IPS DF 19.7 (cell line): ENCODE measurements at places on chromosomes 16 and 17.

- DNase-seq: no peak
Observed at GRCh38 chr16:27729516-27730304, 179.8 kb downstream of the KATNIP start.

DNA sequence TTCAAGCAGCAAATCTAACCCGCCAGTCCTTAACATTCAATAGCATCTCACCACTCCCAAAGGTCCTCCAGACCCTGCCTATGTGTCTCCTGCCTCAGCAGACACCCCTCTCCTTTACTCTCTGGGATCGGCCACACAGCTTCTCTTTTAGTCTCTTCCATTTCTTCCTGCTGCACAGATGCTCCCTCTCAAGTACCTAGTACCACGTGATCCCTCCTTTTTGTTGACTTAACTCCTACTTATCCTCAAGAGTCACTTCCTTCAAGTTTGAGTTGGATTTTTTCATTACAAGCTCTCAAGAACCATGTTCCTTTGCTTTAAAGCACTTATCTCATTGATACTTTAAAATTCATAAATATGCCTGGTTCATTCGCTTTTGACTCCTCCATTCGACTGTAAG, 24.9 kb downstream of the AMFR start:
- DNase-seq: no peak

- DNase-seq: no peak
Observed at GRCh38 chr17:50683434-50684287, 24.1 kb downstream of the ANKRD40 start.

DNA sequence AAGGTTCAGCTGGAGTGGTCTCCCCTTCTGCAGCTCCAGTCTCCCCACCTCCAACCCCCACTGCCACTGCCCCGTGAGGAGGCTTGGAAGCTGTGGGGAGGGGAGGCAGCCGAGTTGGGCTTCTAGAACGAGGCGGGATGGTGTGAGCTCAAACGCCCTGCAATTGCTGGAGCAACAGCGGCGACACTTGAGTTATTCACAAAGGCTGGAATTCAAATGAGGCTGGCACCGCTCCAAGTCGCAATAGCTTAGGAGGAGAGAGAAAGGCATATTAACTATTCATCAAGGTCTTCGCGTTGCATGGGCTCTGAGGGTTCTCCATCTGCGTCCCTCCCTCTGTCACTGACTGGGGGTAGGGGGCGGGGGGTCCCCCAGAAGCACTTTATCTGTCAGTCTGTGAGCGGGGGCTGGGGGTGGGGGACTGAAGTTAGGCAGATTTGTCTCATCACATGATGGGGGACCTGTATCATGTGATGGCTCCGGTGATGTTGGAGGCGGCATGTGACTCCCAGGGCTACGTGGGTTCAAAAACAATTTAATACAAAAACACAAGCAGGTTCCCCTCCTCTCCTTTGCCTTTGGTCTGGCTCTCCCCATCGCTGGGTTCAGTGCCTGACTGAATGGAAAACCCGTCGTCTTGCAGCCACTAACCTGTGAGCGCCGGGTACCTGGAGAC, 70.5 kb downstream of the RBBP6 start:
- DNase-seq: no peak

GRCh38 chr16:2737238-2737605, 15.2 kb upstream of the SRRM2 start:
- no peak for DNase-seq

- DNase-seq: no peak
Observed at GRCh38 chr17:79952265-79952877, 83.3 kb downstream of the TBC1D16 start.

DNA sequence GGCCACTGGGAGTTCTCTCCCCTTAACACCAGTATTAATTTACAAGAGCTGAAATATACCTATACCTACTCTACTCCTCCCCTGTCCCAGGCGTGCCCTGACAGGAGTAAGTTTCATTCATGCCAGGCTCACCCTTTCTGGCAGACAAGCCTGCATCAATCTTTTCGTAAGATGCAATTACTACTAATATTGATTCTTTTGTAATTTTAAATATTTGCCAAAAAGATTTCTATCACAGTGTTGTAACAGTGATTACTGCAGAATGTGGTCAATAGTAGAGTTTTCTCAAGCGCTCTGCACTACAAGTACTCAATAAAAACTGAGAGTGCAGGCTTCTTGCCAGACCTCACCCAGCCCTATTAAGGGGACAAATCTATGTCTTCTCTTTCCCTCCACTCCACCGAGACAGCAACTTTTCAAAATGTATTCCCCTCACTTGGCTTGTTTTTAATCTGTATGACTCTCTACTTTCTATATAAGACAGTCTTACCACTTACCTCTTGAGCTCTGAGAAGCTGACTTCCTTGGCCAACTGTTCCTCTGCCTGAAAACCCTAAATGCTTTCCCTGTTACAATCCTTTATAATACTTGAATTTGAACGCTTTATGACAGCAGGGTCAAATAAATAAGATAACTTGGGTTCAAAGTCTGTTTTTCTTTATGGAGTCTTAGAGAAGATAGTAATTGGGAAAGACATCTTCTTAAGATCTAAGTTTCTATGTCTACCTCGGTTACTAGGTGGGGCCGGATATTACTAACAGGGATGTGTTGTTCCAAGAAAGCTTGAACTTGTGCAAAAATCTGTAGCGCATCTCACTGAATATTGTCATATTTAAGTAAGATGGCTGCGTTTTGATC, at the start of gene TMIGD1:
Gene TMIGD1 (minus strand): TSS at position 555 of the 858 bp plus-strand sequence. CDS start 1,924 bp downstream, outside the sequence.
- no peak for DNase-seq

GRCh38 chr16:81499576-81500380, 55.2 kb downstream of the CMIP start:
- no peak for DNase-seq

DNA sequence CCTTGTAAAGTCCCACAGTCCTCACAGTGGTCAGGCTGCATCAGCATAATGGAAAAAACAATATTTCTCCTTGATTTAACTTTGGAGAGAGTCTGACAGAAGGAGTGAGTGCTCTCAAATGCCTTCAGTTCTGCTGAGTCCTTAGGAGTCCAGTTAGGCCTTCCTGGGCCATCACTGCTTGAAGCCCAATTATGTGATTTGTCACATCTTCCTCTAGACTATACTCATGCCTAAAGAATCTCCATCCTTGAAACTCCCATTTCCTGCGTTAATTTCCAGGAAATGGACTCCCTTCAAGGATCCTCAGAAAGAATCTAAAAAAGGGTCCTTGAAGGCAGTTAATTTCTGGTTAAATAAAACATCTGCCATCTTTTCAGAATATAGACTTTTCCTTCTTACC, 52.8 kb downstream of the SLFN5 start:
- no peak for DNase-seq

DNA sequence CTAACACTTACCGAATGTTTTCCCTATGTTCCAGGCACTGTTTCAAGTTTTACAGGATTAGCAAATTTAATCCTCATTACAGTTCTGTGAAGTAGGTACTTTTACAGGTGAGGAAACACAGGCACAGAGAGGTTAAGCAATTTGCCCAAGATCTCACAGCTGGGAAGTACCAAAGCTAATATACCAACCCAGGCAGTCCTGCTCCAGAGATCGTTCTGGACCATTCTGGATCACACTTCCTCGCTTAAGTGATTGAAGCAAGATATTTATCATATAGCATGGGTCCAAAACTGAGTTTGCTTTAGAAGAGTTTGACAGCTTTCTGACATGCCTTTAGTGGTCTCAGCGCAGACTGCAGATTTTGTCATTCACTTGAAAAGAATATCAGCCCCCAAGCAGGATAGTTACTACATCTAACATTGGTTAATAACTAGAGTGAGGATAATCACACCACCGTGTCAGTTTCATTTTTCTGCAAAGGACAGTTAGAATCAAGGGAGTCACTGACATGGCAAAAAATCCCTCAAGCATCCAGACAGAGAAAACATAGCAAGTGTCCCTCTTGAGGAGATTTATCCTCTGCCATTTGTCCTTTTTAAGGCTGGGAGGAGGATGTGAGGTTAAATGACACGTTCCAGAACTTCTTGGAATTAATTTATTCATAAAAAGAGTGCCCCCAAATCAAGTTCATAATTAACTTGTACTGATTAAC, 5.1 kb downstream of the HS3ST3B1 start:
- DNase-seq: no peak

DNA sequence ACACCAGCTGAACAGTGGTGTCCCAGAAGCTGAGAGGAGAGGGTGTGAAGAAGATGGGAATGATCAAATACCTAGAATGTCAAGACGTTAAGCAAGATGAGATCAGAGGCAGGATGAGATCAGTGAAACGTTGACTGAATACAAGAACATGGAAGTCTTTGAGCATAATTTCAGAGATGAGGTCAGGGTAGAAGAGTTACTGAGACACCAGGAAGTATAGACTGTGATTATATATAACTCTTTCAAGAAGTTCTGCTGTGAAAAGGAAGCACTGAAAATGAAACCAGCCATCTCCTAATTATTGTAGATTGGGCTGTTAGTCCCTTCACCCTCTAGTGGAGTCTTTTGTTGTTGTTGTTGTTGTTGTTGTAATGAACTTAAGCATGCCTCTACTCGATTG, 9.1 kb downstream of the SHCBP1 start:
- DNase-seq: no peak

- no peak for DNase-seq
Observed at GRCh38 chr16:13305019-13305755, 403.8 kb downstream of the SHISA9 start.

GRCh38 chr17:83124871-83125514, 45.6 kb downstream of the METRNL start:
- DNase-seq: no peak

DNA sequence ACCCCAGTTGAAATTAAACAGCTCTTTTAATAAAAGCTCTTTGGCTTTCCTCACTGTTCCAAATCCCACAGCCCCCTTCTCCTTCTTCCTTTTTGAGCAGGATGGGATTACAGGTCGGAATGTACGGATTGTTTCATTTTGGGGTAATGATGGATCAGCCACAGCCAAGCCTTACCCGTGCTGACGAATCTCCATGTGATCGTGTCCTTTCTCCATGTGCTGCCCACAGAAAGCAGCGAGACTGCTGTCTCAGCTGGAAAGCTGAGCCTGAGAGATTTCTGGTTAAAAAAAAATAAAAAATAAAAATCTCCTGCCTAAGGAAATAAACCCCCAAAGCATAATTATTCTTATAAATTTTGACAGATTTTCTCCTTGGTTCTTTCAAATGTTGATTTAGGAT, 276.6 kb downstream of the CPPED1 start:
- DNase-seq: no peak

DNA sequence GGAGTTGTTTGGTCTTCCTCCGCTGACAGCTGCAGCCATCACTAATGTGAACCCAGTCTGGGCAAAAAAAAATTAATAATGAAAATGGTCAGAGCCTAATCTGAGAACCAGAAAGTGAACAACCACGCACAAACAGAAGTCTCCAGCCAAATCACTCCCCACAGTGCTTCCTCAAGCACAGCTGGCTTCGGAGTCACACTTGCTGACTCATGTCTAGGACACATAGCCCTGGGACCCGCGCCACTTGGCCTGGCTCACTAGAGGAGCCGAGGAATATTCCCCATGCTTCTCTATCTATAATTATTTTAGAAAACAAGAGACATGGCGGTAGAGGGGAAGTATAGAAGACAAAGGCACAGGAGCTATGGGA, 109.1 kb downstream of the ZFHX3 start:
- no peak for DNase-seq

- no peak for DNase-seq
Observed at GRCh38 chr16:1556254-1556653, 22.8 kb downstream of the TMEM204 start.

DNA sequence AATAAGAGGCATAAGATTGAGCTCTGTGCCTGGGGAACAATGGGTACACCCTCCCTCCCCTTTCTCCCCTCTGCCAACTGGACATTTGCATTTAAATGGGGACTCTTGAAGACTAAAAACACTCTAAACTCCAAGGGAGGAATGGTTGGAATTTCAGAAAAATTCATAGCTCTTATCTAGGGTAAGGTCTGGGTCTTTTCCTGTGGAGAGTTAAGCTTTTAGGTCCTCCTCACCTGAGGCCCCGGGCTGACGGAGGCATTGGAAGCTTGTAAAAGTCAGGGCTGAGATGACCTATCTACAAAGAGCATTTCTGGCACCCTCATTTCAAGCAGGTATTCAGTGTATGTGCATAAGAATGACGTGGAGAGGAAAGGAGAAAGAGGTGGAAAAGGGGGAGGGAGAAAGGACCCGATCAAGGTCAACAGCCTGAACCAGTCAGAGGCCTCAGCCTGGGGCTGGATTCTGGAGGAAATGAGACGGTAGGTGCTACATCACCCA, 78.0 kb downstream of the RAP1GAP2 start:
- DNase-seq: peak; percentile 95

DNA sequence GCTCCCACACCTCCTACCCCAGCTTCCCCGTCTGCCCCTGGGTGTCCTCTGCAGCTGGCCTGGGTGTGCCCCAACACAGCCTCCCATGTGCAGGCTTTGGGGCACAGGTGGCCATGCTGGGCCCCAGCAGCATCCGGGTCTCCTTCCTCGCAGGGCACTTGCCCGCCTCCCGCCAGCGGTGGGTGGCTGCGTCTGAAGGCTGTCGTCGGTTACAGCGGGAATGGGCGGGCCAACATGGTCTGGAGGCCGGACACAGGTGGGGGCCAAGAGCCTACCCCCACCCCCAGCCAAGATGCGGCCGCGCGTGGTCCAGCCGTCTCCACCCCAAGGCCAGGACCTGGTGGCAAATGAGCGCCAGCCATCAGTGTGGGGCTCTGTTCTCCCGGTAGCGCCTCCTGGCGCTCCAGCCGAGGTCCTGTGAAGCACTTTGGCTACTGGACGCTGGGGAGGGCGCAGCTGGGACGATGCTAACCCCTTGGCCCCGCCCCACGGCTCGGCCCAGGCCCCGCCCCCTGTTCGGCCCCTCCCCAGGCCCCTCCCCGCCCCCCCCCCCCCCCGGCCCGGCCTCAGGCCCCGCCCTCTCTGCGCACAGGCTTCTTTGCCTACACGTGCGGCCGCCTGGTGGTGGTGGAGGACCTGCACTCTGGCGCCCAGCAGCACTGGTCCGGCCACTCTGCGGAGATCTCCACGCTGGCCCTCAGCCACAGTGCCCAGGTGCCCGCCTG, 7.3 kb upstream of the RHOT2 start:
- DNase-seq: no peak

DNA sequence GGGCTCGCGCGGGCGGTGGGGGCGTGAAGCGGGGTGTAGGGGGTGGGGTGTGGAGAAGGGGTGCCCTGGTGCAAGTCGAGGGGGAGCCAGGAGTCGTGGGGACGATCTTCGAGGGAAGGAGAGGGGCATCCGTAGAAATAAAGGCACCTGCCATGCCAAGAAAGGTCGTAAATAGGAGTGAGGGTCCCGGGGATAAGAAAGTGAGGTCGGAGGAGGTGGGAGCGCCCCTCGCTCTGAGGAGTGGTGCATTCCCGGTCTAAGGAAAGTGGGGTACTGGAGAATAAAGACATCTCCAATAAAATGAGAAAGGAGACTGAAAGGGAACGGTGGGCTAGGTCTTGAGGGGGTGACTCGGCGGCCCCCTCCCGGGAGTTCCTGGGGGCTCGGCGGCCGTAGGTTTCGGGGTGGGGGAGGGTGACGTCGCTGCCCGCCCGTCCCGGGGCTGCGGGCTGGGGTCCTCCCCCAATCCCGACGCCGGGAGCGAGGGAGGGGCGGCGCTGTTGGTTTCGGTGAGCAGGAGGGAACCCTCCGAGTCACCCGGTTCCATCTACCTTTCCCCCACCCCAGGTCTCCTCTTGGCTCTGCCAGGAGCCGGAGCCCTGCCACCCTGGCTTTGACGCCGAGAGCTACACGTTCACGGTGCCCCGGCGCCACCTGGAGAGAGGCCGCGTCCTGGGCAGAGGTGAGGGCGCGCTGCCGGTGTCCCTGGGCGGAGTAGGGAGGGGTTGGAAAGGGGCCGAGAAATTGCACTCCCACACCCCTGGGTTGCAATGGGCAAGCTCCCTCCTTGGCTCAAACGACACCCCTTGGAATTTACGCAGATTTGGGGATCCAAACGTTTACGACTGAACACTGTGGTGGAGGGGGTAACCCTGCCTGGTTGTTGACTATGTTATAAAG, 888 bp downstream of the CDH1 start:
- no peak for DNase-seq

- no peak for DNase-seq
Observed at GRCh38 chr16:84949772-84950436, 61.4 kb downstream of the ZDHHC7 start.
